ENCODE measurements at places on chromosomes 4 and X.

DNA sequence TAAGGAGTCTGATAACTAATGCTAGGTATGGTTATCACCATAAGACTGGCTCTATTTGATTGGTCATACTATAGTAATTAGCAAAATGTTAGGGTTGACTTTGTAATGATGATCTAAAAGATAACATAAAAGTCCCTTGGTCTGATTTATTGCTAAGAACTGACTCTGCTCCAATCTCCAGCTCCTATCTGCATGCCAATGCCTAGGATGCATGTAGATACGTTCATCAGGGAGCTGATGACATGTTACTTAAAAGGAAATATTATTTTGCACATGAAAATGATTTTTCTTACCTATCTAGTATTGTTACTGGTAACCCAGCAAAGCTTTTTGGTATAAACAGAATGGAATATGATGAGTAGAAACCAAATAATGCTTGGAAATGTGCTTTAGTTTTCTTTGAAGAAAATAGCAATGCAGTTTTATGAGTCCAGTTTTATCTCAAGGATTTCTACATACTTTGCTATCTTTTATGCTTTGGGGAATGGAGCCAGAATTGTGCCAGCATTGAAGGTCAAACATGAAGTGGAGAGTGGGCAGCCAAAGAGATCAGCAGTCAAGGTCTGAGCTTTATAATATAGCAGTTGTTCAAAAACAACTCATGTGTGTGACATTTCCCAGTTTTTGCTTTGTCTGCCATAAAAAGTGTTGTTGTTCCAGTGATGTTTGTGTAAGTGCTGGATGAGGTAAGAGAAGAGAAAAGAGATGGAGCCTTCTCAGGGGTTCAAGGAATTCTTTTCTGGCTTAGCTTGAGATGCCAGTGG, 121.0 kb downstream of the ARHGAP24 start:
- no peak for DNase-seq

DNA sequence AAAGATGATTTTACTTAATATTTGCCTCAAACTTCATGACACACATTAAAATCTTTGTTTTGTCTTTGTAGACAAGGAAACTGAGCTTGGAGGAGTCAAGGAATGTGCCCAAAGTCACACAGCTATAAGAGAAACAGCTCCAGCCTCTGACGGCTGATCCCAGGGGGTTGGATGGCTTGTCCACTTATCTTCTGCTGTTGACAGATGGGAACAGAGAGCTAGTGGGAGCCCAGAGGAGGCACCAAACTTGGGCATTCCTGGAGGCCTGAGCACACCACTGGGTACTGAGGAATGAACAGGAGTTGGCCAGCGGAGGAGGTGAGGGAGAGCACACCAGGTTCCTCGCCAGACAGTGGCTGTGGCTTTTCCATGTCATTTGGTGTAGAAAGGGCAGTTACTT, 56.4 kb upstream of the GPR78 start:
- DNase-seq = no peak

DNA sequence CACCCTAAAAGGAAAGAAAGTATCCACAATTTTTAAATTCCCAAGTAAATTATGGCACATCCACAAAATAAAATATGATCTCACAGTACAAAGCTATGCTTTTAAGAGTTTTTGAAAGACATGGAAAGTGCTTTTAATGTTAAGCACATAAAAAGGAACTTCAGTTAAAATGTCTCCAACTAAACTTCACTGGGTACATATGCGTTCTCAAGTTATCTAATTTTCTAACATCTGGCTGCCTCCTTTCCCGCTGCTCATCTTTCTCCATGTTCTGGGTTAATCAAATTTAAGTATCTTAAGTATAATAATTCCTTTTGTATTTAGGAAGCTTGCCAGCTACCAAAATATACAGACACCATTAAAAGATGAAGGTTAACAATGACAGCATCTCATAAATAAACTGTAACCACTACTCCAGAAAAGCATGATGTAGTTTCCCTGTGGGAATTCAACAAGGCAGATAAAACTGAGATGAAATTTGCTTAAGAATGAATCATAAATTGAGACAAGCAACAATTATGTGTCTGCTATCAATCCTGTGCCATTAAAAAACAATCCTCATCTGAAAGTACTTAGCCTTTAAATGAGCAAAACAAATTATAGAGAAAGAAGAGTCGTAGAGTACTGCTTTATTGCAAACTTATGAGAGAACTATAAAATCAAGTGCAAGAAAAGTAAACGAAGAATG, 25.1 kb downstream of the PRSS12 start:
- no peak for DNase-seq

- peak; percentile 17 for DNase-seq
Observed at GRCh38 chrX:51641421-51642021, 22.8 kb upstream of the CENPVL3 start.

DNA sequence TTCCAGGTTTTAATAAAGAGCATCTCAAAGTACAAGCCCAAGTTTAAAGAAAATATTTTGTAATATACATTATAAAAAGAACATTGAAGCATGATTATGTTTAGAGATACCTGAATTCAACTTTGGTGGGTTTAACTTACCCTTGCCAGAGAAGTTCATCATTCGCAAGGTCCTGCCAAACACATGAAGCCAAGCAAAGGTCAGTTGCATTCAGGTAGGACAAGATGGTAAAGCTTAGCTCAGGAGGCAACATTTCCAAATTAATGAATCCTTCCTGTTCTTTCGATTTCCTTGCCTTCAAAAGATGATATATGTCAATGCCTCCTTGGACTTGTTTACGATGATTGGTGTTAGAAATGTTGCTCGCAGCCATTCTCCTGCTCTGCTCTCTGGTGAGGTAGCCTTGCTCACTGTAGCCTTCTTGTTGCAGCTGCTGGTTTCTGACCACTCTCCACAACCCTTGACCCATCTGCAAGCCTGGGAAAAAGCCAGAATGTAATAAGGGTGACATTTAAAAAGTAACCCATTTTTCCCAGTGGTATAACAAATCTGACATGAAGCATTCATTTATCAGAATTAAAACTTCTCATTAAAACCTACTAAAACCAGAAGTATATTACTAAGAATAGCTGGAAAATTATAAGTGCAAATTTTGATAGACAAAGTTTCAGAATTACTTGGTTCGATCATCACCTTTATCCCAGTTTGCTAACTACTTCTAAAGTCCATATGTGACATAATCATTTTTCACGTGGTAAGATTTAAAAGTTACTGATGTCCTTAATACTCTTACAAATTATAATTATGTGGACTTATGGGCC, 20.6 kb downstream of the FBXO8 start:
- no peak for DNase-seq

GRCh38 chrX:404656-405055, 17.9 kb upstream of the PPP2R3B start:
- no peak for DNase-seq

DNA sequence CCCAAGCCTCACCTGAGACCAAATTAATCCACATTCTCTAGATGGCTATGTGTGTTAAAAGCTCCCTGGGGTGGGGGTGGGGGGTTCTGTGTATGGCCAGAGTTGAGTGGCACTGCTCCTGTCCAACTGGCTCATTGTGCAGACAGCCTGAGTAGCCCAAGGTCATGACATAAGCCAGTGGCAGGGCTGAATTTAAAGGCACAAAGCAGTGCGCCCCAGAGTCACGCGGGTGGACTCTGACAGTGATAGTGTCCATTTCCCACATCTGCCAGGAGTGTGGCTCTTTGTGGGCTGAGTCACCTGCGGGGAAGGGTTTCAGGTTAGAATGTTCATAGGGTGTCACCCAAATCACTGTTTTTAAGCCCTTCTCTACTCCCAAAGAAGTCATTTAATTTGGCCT, 45.4 kb downstream of the SCD5 start:
- DNase-seq = no peak
